ENCODE measurements at places on chromosomes 7 and 10.

- no peak for DNase-seq
Measured at GRCh38 chr7:6316226-6316625, 43.8 kb upstream of the CYTH3 start.

- DNase-seq = no peak
Measured at GRCh38 chr10:74650613-74651012, 175.8 kb upstream of the KAT6B start.

GRCh38 chr7:20417260-20417659 lies 86.6 kb downstream of the ITGB8 start:
- DNase-seq = no peak

GRCh38 chr7:99927536-99927935 lies 1.9 kb downstream of the GJC3 start:
- DNase-seq = no peak

GRCh38 chr10:3635697-3636096 lies 149.3 kb downstream of the KLF6 start:
- no peak for DNase-seq

DNA sequence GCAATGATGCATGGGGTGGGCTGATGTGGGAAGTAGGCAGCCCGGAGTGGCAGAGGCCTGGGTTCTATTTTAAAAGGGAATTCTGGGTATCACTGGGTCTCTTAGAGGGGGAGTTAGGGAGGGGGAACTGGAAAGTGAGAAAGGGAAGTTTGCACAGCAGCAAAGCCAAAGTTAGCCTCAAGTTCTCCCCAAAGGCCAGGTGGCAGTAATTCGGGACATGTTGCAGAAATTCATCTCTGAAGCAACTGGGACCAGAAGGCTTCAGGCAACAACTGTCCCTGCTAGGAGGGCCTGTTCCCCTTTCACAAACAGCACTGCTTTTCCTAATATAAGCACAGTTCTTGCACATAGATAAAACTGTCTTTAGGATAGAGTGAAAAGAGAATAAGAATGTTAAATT lies 67.4 kb downstream of the NOD1 start:
- DNase-seq = no peak

DNA sequence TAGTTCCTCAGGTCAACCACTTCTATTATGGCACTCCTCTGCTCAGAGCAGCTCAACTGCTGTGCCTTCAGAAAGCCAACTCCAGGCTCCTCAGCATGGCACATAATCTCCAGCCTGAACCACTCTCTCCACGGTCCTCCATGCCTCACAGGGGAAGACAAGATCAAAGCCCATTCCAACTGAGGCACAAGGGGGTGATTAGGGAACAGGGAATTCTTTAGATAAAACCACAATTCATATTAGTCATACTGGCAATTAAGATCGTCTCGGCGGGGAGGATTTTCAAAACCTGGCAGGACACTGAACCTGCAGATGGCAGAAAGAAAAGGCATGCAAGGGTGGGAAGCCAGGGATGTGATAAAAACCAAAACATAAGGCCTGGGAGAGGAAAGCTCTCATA lies 361.6 kb downstream of the FGFR2 start:
- no peak for DNase-seq

GRCh38 chr10:43084812-43085211 lies 7.9 kb downstream of the RET start:
- no peak for DNase-seq

- DNase-seq = no peak
Measured at GRCh38 chr7:141235656-141236055, 161.8 kb downstream of the TMEM178B start.

- DNase-seq = no peak
Measured at GRCh38 chr10:89669985-89670384, 24.9 kb upstream of the PANK1 start.

- DNase-seq = no peak
Measured at GRCh38 chr10:15879663-15880062, 19.4 kb upstream of the MINDY3 start.

GRCh38 chr7:146645383-146645976 lies 528.9 kb downstream of the CNTNAP2 start:
- DNase-seq = no peak

DNA sequence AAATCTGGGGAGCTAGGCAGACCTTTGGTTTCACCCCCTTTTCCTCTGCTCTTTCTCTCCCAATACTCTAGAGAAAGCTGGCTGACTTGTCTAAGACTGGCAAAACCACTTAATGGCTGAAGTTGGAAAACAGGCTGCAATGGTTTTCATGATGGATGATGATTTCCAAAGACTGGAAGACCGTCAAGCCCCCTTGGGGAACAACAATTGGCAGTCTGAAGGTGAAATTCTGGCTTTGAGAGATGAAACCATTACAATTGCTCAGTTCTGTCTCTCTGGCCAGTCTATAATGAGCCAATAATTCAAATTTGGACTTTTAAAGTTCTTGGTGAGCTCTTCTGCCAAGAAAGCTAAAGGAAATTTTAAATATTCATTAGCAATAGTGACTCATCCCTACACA lies 680.5 kb downstream of the PARD3 start:
- no peak for DNase-seq

DNA sequence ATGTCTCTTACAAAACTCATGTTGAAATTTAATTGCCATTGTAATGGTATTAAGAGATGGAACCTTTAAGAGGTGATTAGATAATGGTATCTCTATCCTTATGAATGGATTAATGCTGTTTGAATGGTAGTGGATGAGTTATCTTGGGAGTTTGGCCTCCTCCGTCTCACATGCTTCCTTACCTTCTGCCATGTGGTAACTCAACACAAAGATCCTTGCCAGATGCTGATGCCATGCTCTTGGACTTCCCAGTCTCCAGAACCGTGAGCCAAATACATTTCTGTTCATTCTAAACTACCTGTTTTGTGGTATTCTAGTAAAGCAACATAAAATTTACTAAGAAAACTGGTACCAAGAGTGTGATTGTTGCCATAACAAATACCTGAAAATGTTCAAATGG lies 23.2 kb downstream of the PTEN start:
- DNase-seq = no peak

- no peak for DNase-seq
Measured at GRCh38 chr7:30968747-30969603, 5.2 kb downstream of the GHRHR start.

DNA sequence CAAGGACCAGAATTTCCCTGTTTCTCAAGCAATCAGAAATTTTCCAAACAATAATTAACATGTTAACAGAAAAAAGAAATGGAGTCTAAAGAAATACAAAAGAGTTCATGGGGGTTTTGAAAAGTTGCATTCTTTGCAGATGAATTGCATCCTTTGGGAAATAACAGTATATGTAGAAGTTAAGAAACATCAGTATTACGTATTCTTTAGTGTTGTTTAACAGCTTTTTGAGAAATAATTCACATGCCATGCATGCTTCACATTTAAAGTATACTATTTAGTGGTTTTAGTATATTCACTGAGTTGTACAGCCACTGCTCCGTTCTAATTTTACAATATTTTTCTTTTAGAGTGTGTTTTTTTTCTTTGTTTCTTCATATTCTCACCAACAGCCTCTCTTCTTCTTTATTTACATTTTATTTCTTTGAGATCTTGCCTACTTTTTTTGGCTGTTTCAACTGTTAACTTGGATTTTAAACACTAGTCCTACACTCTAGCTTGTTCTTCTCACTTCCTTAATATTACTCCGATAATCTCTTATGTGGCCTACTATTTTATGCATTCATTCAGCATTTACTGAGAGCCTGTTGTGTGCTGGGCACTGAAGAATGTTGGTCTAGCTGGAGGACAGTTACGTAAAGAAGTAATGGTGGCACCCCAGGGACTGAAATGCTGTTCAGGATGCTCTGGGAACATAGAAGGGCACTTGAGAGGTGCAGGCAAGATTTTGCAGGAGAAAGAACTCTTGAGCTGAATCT lies 330.1 kb downstream of the EXOC4 start:
- DNase-seq = no peak

- no peak for DNase-seq
Measured at GRCh38 chr10:126421756-126422256, 33.5 kb upstream of the ADAM12 start.

GRCh38 chr7:84484502-84485079 lies 290.0 kb upstream of the SEMA3A start:
- DNase-seq = no peak
